ENCODE measurements at places on chromosomes 16 and 17.
A peak's percentile ranks its signal among the peaks of the same experiment; 100 is the strongest.

- no peak for DNase-seq
Observed at GRCh38 chr17:58764373-58764772, 8.7 kb downstream of the PPM1E start.

- no peak for DNase-seq
Observed at GRCh38 chr17:58325976-58326468, 2.6 kb downstream of the TSPOAP1 start.

DNA sequence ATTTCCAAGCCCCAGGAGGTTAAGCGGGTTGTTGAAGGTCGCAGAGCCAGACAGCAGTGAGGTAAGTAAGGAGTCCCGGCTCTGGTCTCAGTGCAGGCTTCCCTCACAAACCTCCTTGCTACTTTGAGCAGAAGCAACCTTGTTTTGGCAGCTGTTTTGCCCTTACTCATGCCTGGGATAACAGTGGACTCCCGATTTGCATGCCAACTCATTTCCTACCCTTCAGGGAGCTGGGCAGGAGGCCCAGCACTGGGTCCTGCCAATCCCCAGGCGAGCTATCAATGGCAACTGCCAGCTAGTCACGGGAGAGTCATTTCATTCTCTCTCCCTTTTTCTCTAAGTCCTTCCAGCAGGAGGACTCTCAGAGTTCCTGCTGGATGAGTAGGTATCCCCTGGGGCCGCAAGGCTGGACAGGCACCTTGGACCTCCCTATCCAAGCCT, 72.0 kb upstream of the KSR1 start:
- peak; percentile 68 for DNase-seq

- no peak for DNase-seq
Observed at GRCh38 chr17:36972905-36973304, 24.2 kb downstream of the AATF start.

- DNase-seq: no peak
Observed at GRCh38 chr17:61641084-61641483, 50.1 kb upstream of the NACA2 start.

GRCh38 chr17:14605267-14605599, 304.4 kb downstream of the HS3ST3B1 start:
- peak; percentile 15 for DNase-seq

- DNase-seq: no peak
Observed at GRCh38 chr16:72099377-72099818, 5.8 kb downstream of the DHX38 start.

GRCh38 chr17:30372755-30373154, 6.0 kb upstream of the CPD start:
- DNase-seq: no peak

GRCh38 chr16:75092777-75093176, 23.8 kb downstream of the LDHD start:
- no peak for DNase-seq

GRCh38 chr16:55000595-55000994, 69.9 kb downstream of the IRX5 start:
- DNase-seq: no peak

- no peak for DNase-seq
Observed at GRCh38 chr17:17826342-17826713, 10.5 kb downstream of the SREBF1 start.

DNA sequence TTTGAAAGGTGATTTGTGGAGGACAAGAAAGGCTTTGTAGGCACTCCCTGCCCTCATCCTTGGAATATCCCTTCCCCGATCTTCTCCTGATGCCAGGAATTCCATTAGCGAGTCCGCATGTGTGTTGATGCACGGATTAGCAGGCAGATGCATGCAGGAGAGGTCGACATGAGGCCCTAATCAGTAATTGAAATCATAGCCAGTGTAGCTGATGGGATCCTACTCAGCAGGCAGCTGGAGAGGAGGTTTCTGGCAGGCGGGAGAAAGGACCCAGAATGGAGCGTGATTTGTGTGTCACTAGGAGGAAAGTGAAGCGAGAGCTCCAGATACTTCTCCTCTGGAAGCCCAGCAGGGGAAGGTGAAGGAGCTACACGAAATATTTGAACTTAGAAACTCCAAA, 196.3 kb upstream of the CDH11 start:
- no peak for DNase-seq

DNA sequence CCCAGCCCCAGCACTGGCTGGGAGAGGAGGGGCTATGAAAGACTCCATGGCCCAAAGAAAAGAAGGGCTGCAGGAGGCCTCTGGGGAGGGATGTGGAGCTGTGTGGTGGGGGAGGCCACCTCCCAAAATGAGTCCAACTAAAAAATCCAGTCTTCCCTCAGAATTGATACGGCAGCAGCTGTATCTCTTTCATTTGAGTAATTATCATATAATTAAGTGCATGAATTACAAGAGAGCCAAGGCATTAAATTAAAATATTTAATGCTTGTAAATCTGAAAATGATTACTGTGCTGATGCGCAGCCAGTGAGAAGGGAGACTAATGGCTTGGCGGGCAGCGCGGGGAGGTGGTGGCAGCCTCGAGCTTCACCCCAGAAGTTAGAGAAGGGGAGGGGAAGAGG, 192.8 kb downstream of the C16orf78 start:
- no peak for DNase-seq

DNA sequence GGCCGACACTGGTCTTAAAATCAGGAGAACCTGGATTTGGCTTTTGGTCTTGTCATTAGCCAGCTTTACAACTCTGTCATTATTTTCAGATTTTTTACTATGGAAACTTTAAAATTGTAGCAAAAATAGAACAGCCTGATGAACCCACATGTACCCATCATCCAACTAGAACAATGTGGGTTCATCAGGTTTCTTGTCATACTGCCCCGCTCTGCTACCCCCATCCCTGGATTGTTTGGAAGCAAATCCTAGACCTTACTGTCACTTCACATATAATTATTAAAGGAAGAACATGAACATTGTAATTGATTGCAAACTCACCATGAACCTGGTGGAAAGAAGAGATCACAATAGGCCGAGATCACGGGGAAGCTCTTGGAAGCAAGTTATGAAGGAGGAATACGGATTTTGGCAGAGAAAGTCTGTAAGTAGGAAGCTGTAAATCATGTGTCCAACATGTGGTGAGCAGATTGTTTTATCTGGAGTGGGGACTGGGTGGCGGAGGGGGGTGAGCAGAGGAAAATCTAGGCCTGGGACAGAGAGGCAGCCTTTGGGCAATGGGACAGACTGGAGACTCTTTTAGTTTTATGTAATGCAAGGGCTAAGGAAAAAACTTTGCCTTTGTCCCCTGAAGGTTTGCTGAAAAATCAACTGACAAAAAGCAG, 67.0 kb downstream of the PITPNC1 start:
- DNase-seq: no peak

DNA sequence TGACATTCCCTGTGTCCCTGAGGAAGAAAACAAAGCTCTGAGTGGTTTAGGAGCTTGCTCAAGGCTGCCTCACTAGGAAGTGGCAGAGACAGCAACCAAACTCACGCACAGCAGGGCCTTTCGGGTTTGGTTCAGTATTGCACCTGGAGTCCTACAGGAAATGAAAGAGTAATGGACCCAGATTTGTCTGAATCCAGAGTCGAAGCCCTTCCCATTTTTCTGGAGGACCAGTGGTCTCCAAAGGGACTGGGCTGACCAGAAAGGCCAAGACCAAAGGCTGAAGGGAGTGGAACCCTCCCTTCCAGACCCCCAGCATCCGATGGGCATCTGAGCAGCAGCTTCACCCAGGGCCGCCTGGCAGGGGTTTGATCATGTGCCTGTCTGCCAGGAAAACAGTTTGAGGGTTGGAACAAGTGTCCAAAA, 85.5 kb upstream of the RPL38 start:
- no peak for DNase-seq

DNA sequence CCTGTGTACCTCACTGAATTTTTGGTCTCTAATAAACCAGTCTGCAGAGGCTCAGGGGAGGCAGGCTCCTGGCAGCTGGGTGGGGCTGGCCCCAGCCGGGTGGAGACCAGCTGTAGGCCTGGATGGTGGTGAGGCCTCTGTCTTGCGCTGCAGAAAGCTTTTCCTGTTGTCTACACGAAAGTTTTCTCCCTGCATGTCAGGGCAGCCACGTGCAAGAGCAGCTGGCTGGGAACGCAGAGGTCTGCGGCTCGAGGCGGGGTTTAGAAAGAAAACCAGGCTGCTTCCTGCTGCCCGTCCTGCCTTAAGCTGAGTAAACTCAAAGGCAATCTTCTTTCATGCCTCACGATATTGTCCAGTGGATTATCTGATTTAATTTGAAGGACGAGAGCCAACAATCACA, 2.4 kb downstream of the SERPINF1 start:
- DNase-seq: peak; percentile 74
